ENCODE measurements at places on chromosomes 6 and 20.

- no peak for DNase-seq
Observed at GRCh38 chr20:3732327-3733118, at the start of gene HSPA12B. Gene HSPA12B, plus strand, starts transcription at chr20:3732685. Its CDS starts 5,990 bp downstream, at chr20:3738675.

- no peak for DNase-seq
Observed at GRCh38 chr6:12666886-12667285, 49.7 kb upstream of the PHACTR1 start.

GRCh38 chr6:26045928-26046368, 41.3 kb upstream of the HFE start:
- DNase-seq, result no peak

GRCh38 chr6:42505385-42505718, 53.6 kb upstream of the TRERF1 start:
- DNase-seq, result no peak

- no peak for DNase-seq
Observed at GRCh38 chr6:118770835-118771234, 119.4 kb upstream of the CEP85L start.

- DNase-seq, result no peak
Observed at GRCh38 chr20:1711826-1712601, 54.4 kb upstream of the SIRPG start.

GRCh38 chr20:58212636-58213035, 15.8 kb downstream of the ANKRD60 start:
- DNase-seq, result no peak

DNA sequence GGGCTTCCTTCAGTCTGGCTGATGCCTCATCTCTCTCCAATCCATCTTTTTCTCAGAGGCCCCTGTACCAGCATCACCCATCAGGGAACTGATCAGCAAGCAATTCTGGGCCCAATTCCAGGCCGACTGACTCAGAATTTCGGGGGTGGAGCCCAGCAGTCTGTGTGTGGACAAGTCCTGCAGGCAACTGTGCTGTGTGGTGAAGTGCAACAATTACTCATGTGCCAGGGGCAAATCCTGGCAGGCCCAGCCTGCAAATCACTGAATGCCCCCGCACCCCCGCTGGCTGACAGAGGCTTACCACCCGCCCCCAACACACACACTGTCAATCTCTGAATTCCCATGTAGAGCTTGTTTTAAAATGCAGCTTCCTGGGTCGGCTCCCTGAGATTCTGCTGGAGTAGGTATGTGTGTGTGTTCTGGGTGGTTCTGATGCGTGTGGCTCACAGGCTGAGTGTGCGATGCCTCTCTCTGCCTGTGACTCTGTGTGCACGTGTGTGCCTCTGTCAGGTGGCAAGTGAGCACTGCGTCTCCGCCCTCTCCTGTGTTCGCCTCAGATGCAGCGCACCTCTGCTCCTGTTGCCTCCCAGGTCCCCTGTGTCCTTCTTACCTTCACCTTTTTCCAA, 45.4 kb downstream of the SSR1 start:
- DNase-seq, result peak; percentile 34

- DNase-seq, result no peak
Observed at GRCh38 chr20:37342231-37343177, 3.4 kb upstream of the SRC start.

GRCh38 chr6:81751388-81752083, 945 bp downstream of the TENT5A start:
- DNase-seq, result peak; percentile 18

DNA sequence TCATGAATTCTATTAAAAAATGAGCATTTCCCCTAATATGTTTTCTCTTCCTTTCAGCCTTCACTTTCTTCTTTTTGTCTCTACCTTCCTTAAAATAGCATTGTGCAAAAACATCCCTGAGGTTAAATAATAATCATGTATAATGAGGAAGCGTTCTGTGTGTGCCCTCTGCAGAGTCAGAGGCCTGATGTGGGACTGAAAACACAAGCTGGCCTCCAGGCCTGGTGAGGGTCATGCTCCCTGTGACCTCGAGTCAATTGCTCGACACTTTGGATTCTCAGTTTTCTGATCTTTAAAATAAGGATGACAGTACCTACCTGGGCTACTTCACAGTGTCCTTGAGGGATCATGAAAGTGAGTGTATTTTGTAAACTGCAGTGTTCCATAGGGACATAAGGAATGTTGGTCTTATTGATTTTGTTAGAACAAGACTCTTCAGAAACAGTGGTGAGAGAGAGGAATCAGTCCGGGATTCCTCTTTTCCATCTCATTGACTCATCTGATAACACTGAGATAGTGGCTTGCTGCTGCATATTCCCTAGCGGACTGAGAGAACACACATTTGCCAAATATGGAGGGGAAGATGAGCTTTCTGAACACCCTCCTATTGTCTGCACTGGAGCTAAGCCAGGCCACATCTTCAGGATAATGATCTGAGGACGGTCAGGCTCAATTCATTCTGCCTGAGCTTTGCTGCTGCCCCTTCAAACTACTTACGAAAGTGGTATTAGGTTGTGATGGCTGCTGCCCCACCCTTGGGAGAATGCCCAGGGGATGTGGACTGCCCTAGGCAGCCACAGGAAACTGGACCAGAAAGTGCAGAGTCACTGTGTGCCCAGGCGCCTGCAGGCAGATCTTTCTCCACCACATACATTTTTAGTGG, 39.6 kb upstream of the PDE7B start:
- DNase-seq, result no peak

Measured in SW480 (cell line).